CD8-positive, alpha-beta memory T cell (primary cell): ENCODE measurements at places on chromosomes 4 and X. TPM values are rescaled to one million over a fixed set of nuclear protein-coding genes. Genes with fewer than 3 reads are reported as not detected.

GRCh38 chr4:157932936-157933335, 239.9 kb downstream of the GASK1B start:
- no peaks in the 10 kb centered on the region for H3K27me3 ChIP-seq
- no peak overlapping the region for H3K4me3 ChIP-seq
- DNase-seq, result no peak
- no peaks in the 10 kb centered on the region for H3K4me1 ChIP-seq
- H3K27ac ChIP-seq, result no peak overlapping the region

DNA sequence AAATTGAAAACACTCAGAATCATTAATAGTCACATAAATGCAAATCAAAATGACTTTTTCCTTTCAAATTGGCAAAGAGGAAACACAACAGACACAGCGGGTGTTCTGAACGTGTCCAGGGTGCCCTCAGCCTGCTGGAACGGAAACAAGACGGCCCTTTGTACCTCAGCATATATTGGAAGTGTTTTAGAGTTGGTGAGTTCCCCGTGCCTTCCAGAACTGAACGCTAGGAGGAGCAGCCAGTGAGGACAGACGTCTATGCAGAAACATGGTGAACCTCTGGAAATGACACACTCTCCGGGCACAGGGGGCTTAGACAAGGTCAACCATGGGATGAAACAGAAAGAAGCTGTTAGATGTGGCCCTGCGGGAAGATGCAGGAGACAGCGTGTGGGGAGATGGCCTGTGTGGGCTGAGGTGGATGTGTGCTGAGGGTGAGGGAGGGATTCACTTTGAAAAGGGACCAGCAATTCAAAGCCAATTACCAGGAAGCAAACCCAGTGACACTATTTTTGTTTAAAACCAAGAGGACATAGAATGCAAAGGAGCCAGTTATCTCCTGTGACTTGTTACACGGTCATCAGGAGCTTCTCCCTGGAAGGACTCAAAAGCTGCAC, 40.4 kb downstream of the RNF212 start:
- no peaks in the 10 kb centered on the region for H3K36me3 ChIP-seq
- H3K4me3 ChIP-seq, result no peak overlapping the region
- no peak overlapping the region for H3K27ac ChIP-seq
- H3K27me3 ChIP-seq, result no peaks in the 10 kb centered on the region
- H3K4me1 ChIP-seq, result no peaks in the 10 kb centered on the region

DNA sequence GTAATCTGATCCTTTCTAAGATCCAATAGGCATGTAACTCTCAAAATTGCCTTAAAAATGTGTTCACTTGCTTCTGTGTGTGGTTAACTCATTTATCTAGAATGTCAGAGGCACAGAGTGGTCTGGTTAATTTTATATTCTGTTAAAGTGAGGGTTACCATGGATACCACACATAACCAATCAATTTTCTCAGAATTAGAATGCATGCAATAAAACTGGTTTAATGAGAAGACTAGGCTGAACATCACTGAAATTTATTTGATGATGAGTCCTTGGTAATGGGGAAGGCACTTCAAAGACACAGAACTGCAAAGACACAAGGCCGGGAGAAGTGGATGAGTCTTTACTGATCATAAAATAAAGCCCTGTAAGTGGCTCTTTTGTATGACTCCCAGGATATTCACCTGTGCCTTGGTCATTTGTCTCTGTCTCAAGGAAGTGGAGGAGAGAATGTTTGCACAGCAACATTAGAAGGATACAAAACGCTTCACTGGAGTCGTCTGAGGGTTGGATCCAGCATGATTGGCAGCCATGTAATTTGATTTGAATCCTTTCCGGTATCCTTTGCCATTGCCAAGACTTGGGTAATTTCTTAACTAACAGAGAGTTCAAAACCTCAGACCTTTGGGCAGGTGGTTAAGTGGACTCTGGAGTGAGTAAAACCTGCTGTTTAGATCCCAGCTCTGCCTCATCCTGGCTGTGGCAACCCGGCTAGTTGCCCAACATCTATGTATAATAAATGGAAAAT, 94.0 kb upstream of the RBPJ start:
- no peak overlapping the region for H3K27ac ChIP-seq
- no peaks in the 10 kb centered on the region for H3K36me3 ChIP-seq
- H3K4me1 ChIP-seq, result no peaks in the 10 kb centered on the region
- no peak overlapping the region for H3K4me3 ChIP-seq
- no peak for DNase-seq

DNA sequence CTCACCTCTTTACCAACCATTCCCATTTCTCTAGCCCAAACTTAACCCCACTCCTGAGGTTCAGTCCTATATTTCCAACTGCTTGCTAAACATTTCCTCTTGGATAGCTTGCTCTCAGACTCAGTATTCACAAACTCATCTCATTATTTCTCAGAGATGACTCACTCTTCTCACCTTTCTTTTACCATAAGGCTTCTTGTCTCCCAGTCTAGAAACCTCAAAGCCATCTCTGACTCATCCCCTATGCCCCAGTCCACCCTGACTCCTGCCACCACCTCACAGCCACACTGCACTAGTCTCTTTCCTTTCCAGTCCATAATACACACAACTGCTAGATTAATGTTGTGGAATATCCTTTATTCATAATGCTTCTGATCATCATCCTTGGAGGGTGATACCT, 4.8 kb downstream of the FRMPD3 start:
- H3K27me3 ChIP-seq, result peaks cover 2% of the 10 kb centered on the region
- no peak overlapping the region for H3K4me3 ChIP-seq
- no peaks in the 10 kb centered on the region for H3K36me3 ChIP-seq
- H3K4me1 ChIP-seq, result peaks cover 7% of the 10 kb centered on the region
- DNase-seq, result no peak

DNA sequence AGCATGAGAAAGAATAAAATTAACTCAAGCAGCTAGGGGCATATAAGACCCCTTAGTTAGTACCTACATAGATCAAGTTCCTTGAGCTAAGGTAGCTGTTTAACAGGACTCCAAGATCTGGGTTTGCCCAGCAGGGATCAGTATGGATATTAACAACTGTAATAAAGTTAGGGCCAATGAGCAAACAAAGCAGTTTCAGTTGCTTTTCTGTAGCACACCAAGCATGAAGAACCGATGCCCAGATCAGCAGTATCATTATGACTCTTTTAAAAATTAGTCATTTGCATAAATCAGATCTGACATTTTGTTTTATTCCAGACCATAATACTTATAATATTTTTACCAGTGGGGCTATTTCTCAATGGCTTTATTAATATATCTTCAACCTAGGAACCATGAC, 80.9 kb downstream of the C4orf33 start:
- no peaks in the 10 kb centered on the region for H3K4me1 ChIP-seq
- H3K4me3 ChIP-seq, result no peak overlapping the region
- no peak overlapping the region for H3K27ac ChIP-seq
- no peak for DNase-seq
- no peaks in the 10 kb centered on the region for H3K36me3 ChIP-seq
- no peaks in the 10 kb centered on the region for H3K27me3 ChIP-seq

DNA sequence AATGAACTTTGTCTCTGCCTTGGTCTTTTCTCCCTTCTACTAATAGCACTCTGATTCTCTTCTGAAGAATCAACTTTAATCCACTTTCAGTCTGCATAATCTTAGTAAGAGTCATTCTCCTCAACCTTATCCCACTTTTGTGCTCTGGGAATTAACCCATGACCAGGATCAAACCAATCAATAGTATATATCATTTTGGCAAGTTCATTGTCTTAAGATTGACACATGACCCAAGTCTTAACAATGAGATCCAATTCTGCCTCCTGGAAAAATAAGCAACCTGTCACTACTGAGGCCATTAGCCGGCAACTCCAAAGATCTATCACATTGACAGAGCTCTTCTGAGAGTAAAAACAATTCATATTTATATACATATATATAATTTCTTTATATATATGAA, 1358.4 kb upstream of the ADGRL3 start:
- H3K4me1 ChIP-seq, result no peaks in the 10 kb centered on the region
- H3K27ac ChIP-seq, result no peak overlapping the region
- H3K4me3 ChIP-seq, result no peak overlapping the region
- no peak for DNase-seq
- no peaks in the 10 kb centered on the region for H3K27me3 ChIP-seq

DNA sequence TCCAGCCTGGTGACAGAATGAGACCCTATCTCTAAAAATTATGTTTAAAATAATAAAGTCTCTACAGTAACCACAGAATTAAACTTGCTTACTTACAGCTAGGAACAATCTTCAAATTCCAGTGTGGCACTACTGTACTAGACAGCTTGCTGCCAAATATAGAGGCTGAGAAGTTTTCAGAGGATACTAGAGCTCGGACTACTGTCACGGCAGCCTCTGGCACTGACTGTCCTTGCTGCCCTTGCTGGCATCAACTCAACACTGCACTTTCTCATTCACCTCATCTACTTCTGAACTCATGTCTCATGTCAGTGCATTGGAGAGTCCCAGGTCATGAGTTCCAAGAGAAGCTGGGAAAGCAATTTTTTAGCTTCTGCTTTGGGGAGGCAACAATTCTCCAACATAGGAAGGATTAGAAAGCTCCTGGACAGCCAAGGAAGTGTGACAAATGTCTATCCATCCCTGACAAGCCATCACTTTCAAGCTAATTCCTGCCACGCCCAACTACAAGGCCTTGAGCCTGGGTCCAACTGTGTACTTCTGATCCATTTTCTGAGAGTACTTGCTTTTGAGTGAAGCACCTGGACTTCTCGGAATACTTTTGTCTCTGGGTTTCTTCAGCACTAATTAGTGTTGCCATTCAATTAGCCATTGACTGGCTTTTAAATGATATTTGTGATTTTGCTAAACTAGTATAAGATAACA, 98.6 kb upstream of the NR3C2 start:
- H3K27me3 ChIP-seq, result no peaks in the 10 kb centered on the region
- H3K4me1 ChIP-seq, result no peaks in the 10 kb centered on the region
- H3K27ac ChIP-seq, result no peak overlapping the region
- no peaks in the 10 kb centered on the region for H3K36me3 ChIP-seq

DNA sequence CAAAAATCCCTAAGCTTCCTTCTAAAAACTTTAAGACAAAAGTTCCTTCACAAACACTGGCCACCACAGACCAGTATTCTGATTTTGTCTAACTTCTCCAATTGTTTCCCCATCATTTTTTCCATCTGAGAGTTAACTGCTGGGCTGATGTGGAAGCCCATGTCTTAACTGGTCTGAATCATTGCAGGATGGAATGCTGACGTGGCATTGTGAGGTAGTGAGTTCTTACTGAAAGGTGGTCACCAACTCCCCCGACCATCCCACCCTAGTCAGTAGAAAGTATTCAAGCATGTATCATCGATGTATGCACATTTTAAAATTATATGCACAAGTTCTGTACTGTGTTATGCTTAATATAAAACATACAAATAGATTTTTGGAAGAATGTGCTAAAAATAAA, 99.1 kb upstream of the SMIM10 start:
- no peaks in the 10 kb centered on the region for H3K36me3 ChIP-seq
- no peak overlapping the region for H3K27ac ChIP-seq
- H3K27me3 ChIP-seq, result no peaks in the 10 kb centered on the region
- DNase-seq, result no peak
- H3K4me3 ChIP-seq, result no peak overlapping the region

GRCh38 chr4:186486172-186486571, 69.2 kb downstream of the MTNR1A start:
- no peaks in the 10 kb centered on the region for H3K4me1 ChIP-seq
- no peak for DNase-seq
- no peak overlapping the region for H3K27ac ChIP-seq
- H3K4me3 ChIP-seq, result no peak overlapping the region

DNA sequence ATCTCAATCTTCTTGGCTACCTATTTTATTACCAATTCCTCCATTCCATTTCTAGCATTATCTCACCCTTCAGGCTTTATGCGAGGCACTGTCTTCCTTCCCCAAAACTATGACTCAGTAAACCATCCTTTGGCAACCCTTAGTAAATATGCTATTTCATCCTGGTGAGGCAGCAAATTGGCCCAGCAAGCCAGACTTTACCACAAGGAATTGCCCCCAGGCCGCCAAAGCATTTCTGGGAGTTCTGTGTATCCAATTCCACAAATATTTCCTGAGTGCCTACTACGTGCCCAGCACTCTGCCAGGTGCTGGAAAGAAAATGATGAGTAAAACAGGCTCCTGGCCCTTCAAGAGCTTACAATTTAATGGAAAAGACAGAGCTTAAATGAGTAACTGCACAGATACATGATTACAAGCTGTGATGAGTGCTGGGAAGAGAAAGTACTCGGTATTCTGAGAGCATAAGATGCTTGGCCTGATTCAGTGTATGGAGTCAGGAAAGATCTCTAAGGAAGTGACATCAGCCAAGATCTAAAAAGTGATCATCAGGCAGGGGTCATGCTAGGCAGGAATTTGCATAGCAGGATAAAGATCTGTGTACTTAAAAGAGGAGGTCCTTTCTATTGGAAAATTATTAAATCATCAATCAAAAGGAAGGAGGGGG, 193.8 kb downstream of the ADAMTS3 start:
- DNase-seq, result no peak
- H3K27ac ChIP-seq, result no peak overlapping the region
- H3K36me3 ChIP-seq, result no peaks in the 10 kb centered on the region
- H3K4me1 ChIP-seq, result no peaks in the 10 kb centered on the region
- no peaks in the 10 kb centered on the region for H3K27me3 ChIP-seq

Gene MAGEE1
- total RNA-seq, result 3.9 TPM
